ENCODE measurements at places on chromosomes 5 and 9.
A peak's percentile ranks its signal among the peaks of the same experiment; 100 is the strongest.

GRCh38 chr9:108568093-108568492 lies 287.7 kb downstream of the ACTL7B start:
- no peak for DNase-seq
- H3K36me3 ChIP-seq: no peaks in the 10 kb centered on the region
- no peaks in the 10 kb centered on the region for H3K4me1 ChIP-seq
- H3K27me3 ChIP-seq: peaks cover 6% of the 10 kb centered on the region

DNA sequence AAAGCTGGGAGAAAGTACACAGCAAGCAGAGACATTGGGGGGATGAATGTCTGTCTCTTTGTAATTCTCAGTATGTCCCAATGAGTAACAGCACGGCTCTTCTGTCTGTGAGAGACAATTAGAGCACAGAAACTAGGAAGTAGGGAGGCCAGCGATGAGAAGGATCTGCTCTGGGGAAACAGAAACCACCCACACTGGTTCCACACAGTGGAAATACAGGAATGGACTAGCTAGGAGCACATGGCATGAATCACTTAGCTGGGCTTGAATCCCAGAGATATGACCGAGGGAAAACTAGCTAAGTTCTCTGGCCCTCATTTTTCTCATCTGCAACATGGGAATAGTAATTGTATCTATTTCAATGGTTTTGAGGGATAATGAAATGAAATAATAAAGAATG lies 895.9 kb downstream of the TLE4 start:
- H3K4me3 ChIP-seq: no peak overlapping the region
- no peaks in the 10 kb centered on the region for H3K4me1 ChIP-seq
- H3K27me3 ChIP-seq: no peaks in the 10 kb centered on the region
- DNase-seq: no peak
- no peak overlapping the region for H3K27ac ChIP-seq

GRCh38 chr9:78040726-78041125 lies 9.1 kb upstream of the GNAQ start:
- no peak overlapping the region for H3K27ac ChIP-seq
- no peak overlapping the region for H3K4me3 ChIP-seq
- peaks cover under 1% of the 10 kb centered on the region for H3K4me1 ChIP-seq
- H3K27me3 ChIP-seq: no peaks in the 10 kb centered on the region

- H3K27ac ChIP-seq: no peak overlapping the region
- no peaks in the 10 kb centered on the region for H3K4me1 ChIP-seq
- H3K4me3 ChIP-seq: no peak overlapping the region
- no peaks in the 10 kb centered on the region for H3K36me3 ChIP-seq
- peaks cover 5% of the 10 kb centered on the region for H3K27me3 ChIP-seq
Observed at GRCh38 chr9:135544981-135545635, 818 bp upstream of the OBP2A start.

DNA sequence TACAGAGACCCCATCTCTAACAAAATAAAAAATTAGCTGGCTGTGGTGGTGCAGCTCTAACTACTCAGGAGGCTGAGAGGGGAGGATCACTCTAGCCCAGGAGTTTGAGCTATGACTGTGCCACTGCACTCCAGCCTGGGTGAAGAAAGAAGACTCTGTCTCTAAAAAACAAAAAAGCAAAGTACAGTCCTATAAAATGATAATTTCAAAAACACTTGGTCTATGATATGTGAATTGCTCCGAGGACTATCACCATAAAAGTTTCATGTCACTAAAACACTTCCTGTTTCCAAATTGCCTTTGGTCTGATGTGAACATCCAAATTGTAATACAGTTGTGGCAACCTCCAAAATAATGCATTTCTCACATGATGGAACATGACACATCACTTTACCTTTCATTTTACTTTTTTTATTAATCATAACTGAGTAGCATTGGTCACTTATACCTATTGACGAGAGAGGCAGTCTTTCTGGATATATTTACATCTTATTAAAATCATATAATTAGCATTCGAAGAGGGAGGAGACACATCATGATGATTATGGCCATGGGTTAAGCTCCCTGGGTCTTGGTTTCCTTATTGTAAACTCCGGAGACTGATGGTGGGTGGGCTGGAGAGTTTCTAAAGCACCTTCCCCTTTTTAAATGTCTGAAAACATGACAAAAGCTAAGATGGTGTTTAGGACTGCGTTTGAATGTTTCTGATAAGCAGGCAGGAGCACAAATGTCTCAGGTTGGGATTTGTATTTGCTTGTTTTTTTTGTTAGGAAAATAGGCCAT lies 25.8 kb upstream of the CD180 start:
- peaks cover 44% of the 10 kb centered on the region for H3K4me1 ChIP-seq
- H3K36me3 ChIP-seq: no peaks in the 10 kb centered on the region
- no peak for DNase-seq
- H3K27ac ChIP-seq: peak overlapping the region; percentile 78
- no peaks in the 10 kb centered on the region for H3K27me3 ChIP-seq
- no peak overlapping the region for H3K4me3 ChIP-seq

DNA sequence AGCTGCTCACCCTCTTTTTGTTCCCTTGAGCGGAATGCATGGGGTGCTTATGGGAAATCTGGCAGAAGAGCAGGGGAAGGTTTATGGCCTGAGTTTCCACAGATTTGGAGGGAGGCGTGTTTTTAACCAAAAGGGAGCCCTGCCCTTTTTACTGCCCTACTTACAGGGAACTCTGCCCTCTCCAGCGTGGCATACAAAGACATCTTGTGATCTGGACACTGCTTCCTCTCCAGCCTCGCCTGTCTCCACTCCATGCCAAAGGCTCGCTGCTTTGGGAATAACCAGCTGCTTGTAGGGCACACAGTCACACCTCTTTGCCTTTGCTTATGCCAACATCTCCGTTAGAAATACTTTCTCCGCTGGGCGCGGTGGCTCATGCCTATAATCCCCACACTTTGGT lies 314.2 kb downstream of the ARHGAP26 start:
- no peak overlapping the region for H3K27ac ChIP-seq
- H3K4me3 ChIP-seq: no peak overlapping the region
- no peak for DNase-seq
- no peaks in the 10 kb centered on the region for H3K27me3 ChIP-seq
- H3K36me3 ChIP-seq: no peaks in the 10 kb centered on the region

DNA sequence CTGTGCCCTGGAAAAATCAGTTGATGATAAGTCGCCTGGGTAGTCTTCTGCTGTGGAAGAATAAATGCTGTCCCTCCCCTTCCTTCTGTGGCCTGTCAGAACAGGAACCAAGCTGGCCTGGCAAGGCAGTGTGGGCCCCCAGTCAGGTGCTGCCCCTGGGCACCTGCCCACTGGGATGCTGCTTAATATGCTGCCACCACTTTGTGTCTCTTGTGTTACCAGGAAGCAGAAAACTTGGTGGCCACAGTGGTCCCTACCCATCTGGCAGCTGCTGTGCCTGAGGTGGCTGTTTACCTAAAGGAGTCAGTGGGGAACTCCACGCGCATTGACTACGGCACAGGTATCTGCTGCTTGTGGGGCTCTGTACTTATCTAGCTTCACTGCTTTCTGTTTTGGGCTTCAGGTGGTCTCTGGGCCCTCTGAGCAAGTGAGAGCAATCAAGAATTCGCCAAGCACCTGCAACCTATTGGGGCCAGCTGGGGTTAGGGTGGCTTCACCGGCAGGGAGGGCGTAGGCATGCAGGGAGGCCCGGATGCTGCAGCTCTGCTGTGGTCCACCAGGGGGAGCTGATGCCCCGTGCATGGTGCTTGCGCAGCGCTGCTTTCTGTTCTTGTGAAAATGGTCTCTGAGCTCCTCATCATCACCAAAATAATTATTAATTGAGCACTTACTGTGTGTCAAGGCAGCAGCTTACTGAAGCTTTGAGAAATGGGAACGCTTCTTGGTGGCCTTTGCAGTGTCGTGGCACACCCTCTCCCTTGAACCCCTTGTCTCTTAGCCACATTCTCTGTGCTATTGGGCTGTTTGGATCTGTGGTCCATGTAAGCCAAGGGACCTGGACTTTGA lies 20.3 kb downstream of the PTPA start:
- H3K27me3 ChIP-seq: no peaks in the 10 kb centered on the region
- H3K36me3 ChIP-seq: peaks cover 21% of the 10 kb centered on the region
- peak; percentile 91 for DNase-seq
- no peak overlapping the region for H3K27ac ChIP-seq
- peaks cover 6% of the 10 kb centered on the region for H3K4me1 ChIP-seq

- DNase-seq: no peak
- no peaks in the 10 kb centered on the region for H3K36me3 ChIP-seq
- no peak overlapping the region for H3K27ac ChIP-seq
Observed at GRCh38 chr9:106945727-106946660, 83.0 kb downstream of the ZNF462 start.

DNA sequence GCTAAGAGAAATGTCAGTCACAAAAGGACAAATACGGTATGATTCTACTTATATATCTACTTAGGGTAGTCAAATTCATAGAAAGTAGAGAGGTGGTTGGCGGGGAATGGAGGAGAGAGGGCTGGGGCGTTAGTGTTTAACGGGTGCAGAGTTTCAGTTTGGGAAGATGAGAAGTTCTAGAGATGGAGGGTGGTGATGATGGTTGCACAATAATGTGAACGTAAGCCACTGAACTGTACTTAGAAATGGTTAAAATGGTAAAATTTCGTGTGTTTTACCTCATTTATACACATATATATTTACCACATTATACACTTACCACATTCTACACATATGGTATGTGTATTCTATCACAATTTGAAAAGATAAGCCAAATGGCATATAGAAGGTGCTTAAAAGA lies 35.7 kb downstream of the LSM11 start:
- no peaks in the 10 kb centered on the region for H3K4me1 ChIP-seq
- H3K4me3 ChIP-seq: no peak overlapping the region
- no peak overlapping the region for H3K27ac ChIP-seq
- no peaks in the 10 kb centered on the region for H3K27me3 ChIP-seq

- peaks cover 5% of the 10 kb centered on the region for H3K4me1 ChIP-seq
- H3K4me3 ChIP-seq: no peak overlapping the region
- DNase-seq: no peak
- H3K36me3 ChIP-seq: no peaks in the 10 kb centered on the region
Observed at GRCh38 chr5:113242481-113243348, 192.1 kb downstream of the TSSK1B start.

- H3K27ac ChIP-seq: no peak overlapping the region
- H3K4me3 ChIP-seq: no peak overlapping the region
- H3K36me3 ChIP-seq: peaks cover 12% of the 10 kb centered on the region
Observed at GRCh38 chr5:179854356-179854755, 4.3 kb downstream of the MRNIP start.

DNA sequence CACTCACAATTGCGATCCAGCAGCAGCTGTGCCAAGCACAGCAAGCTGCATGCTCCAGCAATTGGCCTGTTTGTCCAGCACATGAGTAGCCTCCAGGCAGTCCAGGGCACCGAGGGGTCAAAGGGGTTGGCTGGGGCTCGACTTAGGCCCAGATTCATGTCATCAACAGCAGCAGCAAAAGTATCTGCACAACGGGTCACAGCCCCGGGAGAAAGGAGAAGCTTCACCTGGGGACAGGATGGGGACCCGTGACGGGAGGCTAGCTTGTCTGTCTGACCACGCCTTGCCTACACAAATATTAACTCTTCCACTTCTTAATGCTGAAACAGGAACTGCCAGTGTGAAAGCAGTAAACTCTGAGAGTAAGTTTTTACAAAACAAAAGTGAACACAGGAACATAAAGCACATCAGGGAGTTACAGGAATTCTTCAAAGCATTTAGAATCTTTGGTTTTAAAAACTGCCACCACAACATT lies 191.2 kb downstream of the PIK3R1 start:
- H3K4me3 ChIP-seq: no peak overlapping the region
- H3K27ac ChIP-seq: peak overlapping the region; percentile 55
- no peak for DNase-seq
- peaks cover 1% of the 10 kb centered on the region for H3K27me3 ChIP-seq

GRCh38 chr5:154236-154635 lies 37.1 kb upstream of the LRRC14B start:
- no peaks in the 10 kb centered on the region for H3K27me3 ChIP-seq
- DNase-seq: no peak
- no peaks in the 10 kb centered on the region for H3K36me3 ChIP-seq
- no peak overlapping the region for H3K27ac ChIP-seq

DNA sequence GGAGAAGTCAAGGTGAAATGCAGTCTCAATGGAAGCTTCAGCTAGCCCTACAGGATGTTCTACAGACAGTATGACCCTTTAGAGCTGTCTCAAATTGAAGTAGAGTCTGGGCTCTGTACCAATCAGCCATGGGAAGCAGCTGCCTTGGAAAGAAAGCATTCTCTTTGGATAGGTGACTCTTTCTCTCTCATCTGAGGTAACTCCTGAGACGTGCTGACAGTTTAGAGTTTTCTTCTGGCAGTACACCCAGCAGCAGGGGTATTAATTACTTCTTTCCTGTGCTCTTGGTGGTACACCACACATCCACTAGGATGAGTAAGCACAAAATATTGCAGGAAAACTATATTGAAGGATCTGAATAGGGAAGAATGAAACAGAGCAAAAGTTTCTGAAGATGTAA lies 329.6 kb upstream of the RGMB start:
- no peaks in the 10 kb centered on the region for H3K36me3 ChIP-seq
- H3K4me1 ChIP-seq: no peaks in the 10 kb centered on the region
- no peaks in the 10 kb centered on the region for H3K27me3 ChIP-seq
- no peak for DNase-seq
- H3K27ac ChIP-seq: no peak overlapping the region

DNA sequence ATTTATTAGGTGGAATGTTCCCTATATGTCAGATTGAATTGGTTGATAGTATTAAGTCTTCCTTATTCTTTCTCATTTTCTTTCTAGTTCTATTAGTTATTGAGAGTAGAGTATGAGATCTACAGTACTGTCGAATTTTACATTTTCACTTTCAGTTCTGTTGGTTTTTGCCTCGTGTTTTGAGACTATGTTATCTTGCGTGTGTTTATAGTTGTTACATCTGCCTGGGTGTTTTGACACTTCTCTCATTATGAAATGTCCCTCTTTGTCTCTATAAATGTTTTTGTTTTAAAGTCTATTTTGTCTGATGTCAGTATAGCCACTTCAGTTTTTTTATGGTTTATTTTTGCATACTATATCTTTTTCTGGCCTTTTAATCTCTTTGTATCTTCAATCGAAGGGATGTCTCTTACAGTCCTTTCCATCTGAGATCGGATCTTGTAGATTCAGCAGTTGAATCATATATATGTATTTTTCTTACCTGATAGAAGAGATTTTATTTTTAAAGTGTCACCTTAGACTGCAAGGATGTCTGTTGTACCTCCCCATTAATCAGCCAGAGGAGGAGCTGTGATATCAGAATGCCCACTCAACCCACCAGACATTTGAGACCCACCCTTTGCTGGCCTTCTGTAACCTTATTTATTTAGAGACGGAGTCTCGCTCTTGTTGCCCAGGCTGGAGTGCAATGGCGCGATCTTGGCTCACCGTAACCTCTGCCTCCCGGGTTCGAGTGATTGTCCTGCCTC lies 20.7 kb downstream of the EHMT1 start:
- peak overlapping the region; percentile 89 for H3K27ac ChIP-seq
- no peak for DNase-seq
- no peaks in the 10 kb centered on the region for H3K27me3 ChIP-seq

DNA sequence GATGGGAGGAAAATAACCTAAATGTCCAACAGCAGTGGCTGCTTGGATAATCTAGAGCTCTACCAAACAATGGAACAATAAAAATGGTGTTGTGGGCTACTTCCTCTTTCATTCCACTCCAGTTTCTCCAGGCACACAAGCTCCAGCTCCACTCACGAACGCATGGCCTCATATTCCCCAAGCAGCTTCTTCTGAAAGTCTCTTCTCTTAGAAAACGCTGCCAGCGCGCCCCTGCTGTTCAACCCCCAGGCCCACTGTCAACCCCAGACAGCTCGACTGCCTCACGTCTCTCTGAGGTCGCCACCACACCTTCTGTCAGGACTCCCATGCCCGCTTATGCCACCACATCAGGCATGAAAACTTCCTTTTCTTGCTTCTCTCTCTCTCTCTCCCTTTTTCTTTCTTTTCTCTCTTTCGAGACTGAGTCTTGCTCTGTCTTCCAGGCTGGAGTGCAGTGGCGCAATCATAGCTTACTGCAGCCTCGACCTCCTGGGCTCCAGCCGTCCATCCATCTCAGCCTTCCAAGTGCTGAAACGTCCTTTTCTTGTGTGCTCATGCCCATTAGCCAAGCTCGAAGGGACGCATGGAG lies 16.2 kb downstream of the OR2V2 start:
- H3K4me1 ChIP-seq: peaks cover 76% of the 10 kb centered on the region
- H3K27ac ChIP-seq: peak overlapping the region; percentile 93
- no peaks in the 10 kb centered on the region for H3K36me3 ChIP-seq
- H3K27me3 ChIP-seq: peaks cover 14% of the 10 kb centered on the region

Data from activated CD4-positive, alpha-beta T cell treated with anti-CD3 and anti-CD28 coated beads for 36 hours (primary cell).